CD4-positive, CD25-positive, alpha-beta regulatory T cell (primary cell): ENCODE measurements at places on chromosomes 7 and 10.

- no peak for DNase-seq
Observed at GRCh38 chr7:151313857-151314256, 27.8 kb upstream of the NUB1 start.

GRCh38 chr7:128874140-128875031 lies 11.7 kb downstream of the ATP6V1F start:
- DNase-seq = no peak

DNA sequence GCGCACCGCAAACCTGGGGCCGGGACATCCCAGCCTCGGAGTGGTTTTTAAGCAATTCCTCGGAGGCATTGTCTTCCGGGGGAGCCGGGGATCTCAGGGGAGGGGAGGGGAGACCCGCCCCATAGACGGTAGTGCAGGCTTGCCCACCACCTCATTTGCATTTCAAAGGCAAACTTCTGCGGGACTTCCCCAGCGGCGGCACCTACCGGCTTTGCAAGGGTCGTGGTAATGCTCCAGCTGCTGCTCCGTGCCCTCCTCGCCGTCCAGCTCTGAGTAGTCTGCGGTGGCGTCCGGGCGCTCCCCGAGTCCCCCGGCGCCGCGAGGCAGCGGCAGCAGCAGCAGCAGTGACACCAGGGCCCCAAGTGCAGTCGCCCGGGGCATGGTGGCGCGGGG lies 425 bp downstream of the TLL2 start:
- DNase-seq = peak; percentile 20

DNA sequence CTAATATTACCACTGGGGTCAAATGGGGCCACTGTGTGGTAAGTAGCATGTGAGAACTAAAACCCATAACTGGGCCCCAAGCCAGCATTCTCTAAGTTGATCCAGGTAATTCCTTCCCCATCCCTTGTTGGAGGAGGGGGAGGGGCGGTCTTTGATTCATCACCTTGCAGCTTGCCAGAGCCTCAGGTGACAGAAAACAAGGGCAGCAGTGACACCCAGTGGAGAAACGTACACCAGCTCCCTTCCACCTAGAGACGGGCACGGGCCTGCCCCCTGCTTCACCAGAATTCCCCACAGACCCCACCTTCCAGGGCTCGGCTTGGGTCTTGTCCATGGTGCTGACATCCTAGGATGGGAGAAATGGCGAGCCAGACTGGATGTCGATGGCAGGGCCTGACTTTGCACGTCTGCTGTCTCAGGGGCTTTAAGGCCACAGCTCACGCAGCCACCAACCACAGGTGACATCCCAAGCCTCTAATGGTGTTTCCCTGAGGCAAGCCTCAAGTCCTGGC lies 102.0 kb downstream of the STRA8 start:
- peak; percentile 5 for DNase-seq

DNA sequence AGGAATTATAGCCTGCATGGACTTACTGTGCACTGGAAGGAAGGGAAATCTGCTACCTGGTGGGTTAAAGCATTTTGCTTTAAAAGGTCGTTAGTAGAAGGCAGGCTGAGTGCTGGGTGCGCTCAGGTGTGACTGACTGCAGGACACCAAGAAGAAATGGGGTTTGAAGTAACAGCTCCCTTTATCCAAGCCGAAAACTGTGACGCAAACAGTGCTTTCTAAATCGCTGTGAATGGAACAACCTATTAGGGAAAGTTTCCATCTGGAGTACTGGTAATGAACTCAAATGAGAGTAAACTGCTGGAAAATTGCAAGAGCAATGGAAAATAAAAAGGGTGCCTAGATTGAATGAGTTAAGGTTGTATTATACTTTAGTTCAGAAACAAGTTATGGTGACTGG lies 95.3 kb downstream of the CNNM2 start:
- DNase-seq = no peak

GRCh38 chr10:93938140-93938539 lies 44.4 kb downstream of the SLC35G1 start:
- no peak for DNase-seq

DNA sequence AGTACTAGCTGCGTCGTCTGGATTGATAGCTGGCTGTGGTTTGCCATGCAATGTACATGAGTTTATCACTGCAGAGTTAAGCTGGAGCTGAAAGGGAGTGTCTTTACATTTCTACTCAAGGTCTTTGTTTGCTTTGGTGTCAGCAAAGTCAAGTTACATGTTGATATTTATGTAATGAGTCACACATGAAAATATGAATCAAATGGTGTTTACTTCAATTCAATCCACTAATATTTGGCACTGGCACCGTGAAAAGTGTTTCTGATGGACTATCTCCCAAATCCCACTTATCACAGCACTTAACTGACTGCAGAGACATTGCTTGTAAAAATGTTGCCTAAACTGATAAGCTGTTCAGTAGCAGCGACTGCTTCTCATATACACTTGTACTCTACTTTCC lies 395.9 kb downstream of the TFEC start:
- no peak for DNase-seq

DNA sequence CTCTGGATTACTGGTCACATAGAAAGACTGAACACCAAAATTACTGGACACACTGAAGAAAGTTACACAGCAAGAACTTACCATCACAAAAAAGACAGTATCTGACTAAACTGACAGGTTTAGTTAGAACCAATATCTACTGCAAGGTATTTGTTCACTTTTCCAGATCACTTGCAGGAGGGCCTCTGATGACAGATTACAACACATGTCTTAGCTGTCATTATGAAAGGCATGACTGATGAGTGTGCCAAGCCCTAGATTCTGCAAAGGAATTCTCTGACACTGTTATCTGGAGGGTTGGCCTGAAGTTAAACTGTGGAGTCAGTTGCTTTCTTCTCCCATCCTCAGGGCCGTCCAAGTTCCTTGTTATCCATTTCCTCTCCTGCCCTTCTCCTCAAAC lies 242.7 kb downstream of the KIF20B start:
- DNase-seq = no peak

- DNase-seq = no peak
Observed at GRCh38 chr10:77667426-77668324, 30.1 kb upstream of the KCNMA1 start.

- no peak for DNase-seq
Observed at GRCh38 chr7:39825401-39825980, 124.6 kb upstream of the CDK13 start.

- DNase-seq = no peak
Observed at GRCh38 chr7:82609746-82610145, 166.2 kb upstream of the CACNA2D1 start.

DNA sequence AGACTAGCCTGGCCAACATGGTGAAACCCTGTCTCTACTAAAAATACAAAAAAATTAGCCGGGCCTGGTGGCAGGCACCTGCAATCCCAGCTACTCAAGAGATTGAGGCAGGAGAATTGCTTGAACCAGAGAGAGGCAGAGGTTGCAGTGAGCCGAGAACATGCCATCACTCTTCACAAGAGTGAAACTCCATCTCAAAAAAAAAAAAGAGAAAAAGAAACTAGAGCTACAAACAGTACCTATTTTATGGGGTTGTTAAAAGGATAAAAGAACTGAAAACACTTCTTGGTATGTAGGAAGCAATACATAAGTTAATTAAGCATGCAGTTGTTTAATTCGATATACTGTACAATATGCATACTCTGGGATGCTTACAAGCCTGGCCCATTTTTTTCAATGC lies 216.9 kb downstream of the SORCS1 start:
- DNase-seq = no peak

- no peak for DNase-seq
Observed at GRCh38 chr7:98797150-98797549, 72.7 kb downstream of the TMEM130 start.

DNA sequence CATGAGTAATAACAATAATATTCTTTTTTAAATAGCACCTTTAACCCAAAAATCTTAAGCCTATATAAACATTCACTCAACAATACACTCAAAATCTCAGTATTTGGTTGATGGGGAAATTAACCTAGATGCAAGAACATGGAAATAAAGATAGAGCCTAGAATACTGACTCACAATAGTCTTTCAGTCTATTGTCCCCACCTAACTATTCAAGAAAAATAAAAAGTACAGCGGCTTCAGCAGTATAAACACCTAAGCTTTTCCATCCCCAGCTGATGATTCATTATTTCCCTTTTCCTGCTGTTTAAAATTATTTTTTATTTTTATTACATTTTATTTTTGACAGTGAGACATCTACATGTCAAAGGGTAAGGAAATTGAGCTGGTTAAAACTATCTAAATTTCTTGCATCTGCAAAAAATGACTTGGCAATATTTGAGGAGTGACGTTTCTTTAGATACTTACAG lies 201.4 kb downstream of the FZD1 start:
- DNase-seq = no peak

- DNase-seq = no peak
Observed at GRCh38 chr7:138328215-138328614, 131.8 kb upstream of the TRIM24 start.

DNA sequence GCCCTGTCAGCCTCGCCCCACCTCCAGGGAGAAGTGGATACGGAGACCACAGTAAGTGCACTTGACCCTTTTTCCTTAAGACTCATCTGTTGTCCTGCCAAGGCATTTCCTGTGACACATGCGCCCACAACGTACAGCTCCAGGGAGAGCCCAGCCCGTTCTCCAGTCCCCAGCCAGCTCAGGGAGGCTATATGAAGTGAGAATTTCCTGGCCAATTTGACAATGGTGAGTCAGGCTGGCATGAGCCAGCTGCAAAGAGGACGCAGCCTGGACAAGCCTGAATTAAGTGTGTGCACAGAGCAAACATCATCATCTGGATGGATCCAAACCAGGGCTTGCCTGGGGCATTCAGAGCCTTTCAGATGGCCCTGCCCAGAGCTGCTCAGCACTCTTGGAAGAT lies 244.8 kb downstream of the KCNMA1 start:
- DNase-seq = no peak
